ENCODE measurements at places on chromosomes 3 and 15.

DNA sequence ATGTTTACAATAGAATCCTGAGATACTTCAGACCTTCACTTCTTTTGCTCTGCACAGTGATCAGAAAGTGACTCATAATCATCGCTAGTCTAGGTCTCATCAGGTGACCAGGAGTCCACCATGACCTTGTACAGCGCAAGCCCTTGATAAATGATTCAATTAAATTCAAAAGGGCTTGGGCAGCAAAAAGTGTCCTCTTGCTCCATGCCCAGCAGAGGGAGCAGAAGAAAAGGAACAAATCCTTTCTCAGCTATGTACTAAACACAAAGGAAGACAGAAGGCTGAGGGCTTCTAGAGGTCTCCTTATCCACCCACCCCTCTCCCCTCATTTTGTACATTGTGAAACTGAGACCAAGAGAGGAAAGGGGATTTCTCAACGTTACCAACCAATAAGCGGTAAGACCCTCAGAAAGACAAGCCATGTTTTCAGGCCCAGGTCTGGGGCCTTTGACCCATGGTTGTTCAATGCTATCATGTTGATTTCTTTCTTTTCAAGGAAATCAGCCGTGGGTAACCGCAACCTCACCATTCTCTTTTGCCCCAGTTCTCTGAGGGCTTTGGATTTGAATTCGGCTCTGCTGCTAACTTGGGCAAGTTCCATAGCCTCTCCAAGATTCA is 74.8 kb downstream of the AQP9 start:
- no peak for DNase-seq

GRCh38 chr3:72957297-72957696 is 39.3 kb upstream of the PPP4R2 start:
- DNase-seq: no peak

DNA sequence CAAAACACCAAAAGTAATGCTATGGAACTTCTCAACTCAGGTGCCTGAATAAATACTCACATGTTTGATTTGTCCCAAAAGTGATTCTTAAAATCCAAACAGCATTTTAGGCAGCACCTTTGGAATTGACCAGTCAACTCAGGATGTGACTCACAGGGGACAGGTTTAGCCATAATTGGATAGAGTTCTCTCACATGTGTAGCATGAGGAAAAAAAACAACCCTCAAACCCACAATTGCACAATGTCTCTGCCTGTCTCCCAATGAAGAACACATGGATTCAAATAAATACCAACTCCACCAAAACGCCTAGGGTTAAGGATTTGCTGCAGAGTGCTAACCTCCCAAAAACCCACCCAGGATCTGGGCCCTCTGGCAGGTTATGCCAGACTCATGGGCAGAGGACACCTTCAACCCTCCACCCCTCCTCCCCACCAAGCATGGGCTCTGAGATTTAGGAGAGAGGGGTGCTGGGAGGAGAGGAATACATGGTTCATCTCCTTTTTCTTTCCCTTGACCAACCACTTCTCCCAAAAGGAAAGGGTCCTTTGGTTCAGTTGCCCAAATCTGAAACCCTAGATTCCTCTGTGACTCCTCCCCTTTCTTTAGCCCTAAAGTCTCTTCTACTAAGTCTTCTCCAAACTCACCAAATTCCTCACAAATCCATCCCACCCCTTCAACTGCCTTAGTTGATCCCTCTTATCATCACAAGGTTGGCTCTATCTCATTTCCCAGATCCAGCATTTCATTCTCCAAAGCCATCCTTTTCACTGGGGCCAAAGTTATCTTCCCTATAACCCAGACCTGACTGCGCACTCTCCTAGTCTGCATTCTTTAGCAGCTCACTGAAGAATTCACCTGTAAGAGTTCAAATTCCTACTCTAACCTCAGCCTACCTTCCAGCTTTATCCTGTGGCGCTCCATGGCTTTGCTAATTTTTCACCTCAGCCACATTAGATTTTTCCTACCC is 7.7 kb downstream of the RYK start:
- no peak for DNase-seq

GRCh38 chr3:127172211-127172610 is 20.7 kb upstream of the PRR23E start:
- DNase-seq: no peak

- DNase-seq: no peak
Observed at GRCh38 chr3:53258600-53259426, 3.0 kb upstream of the TKT start.

GRCh38 chr15:32910839-32911238 is 193.0 kb downstream of the GREM1 start:
- no peak for DNase-seq

- DNase-seq: no peak
Observed at GRCh38 chr3:175940243-175940642, 1081.1 kb downstream of the NAALADL2 start.

- no peak for DNase-seq
Observed at GRCh38 chr3:186079925-186080324, 29.0 kb downstream of the ETV5 start.

DNA sequence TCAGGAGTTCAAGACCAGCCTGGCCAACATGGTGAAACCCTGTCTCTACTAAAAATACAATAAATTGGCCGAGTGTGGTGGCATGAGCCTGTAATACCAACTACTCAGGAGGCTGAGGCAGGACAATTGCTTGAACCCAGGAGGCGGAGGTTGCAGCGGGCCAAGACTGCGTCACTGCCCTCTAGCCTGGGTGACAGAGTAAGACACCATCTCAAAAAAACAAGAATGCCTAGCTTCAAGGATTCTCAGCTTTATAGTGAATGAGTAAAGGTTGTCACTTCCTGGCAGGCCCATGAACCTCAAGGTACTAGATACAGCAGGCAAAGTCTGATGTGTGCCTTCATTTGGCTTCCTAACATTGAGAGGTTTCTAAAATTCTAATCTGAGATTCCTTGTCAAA is 14.4 kb downstream of the THOC7 start:
- no peak for DNase-seq

GRCh38 chr3:99128235-99128634 is 226.7 kb upstream of the DCBLD2 start:
- no peak for DNase-seq

- no peak for DNase-seq
Observed at GRCh38 chr3:154247806-154248415, 76.4 kb downstream of the DHX36 start.

- DNase-seq: no peak
Observed at GRCh38 chr3:196793246-196793645, 53.6 kb downstream of the PAK2 start.

DNA sequence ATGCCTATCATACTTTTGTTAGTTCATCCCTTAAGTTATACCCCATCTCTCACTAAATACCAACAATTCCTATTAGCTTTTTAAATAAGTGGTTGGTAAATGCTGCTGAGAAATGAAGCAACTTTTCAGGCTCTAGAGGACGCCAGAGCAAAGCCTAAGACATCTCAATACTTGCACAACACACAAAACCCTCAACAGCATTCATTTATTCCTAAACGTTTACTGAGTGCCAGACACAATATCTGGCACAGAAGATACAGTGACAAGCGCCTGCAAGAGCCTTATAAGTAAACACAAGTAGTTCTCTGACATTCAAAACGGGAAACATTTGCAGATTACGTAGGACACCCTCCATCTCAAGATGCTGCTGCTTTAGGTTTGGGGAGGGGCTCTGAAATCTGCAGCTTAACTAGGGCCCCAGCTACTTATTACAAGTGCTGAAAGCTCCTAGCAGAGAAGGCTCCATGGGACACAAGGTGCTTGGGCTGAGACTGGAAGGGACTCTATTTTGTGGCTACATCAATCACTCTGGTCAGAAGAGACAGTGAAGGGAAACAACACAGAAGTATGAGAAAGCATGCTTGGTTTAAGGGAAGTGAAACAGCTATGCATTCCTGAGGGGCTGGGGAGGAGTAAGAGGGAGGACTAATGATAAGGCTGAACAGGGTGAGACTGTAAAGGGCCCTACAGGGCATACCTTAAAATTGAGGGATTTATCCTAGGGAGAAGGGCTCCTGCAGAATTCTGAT is 311.3 kb downstream of the PLCL2 start:
- DNase-seq: no peak

- DNase-seq: no peak
Observed at GRCh38 chr3:183435661-183436060, 7.2 kb upstream of the MCF2L2 start.

GRCh38 chr3:111156517-111156916 is 84.9 kb downstream of the NECTIN3 start:
- DNase-seq: no peak

DNA sequence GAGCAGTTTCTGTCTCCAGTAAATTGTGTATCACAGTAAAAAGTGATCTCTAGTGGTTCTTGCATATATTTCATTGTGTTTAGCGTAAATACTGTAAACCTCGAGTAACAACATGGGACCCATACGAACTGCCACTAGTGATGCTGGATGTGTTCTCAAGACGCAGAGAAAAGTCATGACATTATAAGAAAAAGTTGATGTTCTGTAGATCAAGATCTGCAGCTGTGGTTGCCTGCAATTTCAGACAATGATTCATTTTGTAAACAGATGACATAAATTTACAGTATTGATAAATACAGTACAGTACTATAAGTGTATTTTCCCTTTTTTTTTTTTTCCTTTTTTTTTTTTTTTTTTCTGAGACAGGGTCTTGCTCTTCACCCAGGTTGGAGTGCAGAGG is 100.1 kb downstream of the DPH6 start:
- no peak for DNase-seq

GRCh38 chr3:73401059-73401458 is 223.7 kb downstream of the PDZRN3 start:
- no peak for DNase-seq

DNA sequence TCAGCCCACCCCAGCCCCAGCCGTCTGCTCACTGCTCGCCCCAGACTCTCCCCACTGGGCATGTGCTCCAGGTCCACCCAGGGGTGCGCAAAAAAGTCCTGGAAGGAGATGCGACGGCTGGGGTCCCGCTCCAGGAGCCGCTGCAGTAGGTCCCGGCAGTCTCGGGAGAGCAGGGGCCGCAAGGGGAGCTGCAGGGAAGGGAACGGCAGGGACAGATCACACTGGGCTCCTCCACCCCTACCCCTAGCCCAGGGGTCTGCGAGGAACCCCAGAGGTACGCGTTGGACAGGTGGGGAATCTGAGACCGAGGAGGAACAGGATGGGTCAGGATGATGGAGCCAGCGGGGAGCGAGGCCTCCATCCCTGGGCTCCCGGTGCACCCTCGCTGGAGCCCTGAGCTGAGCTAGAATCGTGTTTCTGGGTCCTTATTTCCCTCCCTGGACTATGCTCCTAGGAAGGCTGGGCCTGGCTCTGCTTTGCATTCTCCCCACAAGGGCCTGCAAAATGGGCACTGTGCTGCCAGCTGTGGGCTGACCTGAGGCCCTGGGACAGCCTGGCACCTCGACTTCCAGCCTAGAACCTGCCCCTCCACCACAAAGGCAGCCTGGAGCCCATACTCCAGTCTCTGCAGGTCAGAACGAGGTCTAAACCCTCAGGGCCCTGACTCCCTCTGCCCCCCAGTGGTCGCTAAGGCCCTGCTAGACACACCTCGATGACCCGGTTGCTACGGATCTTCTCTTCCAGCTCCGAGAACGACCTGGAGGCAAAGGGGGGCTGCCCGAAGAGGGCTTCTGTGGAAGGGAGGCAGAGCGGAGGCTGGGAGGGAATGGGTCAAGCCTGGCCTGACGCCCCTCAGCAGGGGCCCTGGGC is 3.2 kb downstream of the ULK3 start:
- no peak for DNase-seq

DNA sequence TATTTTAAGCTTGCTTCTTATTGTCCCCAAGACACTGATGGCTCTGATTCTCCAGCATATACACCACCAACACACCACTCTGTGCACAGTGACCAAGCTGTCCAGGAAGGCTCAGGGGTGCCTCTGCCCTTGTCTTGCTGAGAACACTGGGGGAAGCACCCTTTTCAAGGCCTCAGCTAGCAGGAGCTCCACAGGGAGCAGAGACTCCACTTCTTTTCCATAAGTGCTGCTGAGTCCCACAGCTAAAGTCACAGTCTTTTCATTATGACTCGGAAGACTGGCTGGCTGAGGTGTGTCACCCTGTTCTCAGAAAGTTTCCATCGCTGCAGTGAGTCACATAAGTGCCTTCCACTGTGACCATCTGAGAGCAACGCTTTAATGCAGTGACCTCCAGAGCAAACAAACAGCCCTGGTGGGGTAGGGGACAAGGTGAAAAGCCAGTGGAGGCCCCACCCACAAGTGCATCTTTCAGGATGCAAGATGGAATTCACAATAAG is 226.9 kb upstream of the CHRNA7 start:
- no peak for DNase-seq

DNA sequence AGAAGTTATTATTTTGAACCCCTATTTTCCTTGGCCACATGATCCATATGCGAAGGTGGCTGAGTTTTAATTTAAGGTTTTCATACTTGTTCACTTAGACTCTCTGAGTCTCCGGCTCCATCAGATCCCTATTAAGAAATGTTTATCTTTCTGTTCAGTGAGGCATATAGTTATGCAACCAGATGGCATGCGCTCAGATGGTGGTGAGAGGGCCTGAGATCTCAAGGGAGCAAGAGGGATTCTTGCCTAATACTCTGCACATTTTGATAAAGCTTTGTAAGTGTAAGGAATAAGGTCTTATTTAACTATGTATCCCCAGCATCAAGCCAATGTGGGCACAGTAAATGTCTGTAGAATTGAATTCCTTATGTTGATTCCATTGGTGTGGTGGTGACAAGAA is 78.9 kb upstream of the DPH6 start:
- no peak for DNase-seq

DNA sequence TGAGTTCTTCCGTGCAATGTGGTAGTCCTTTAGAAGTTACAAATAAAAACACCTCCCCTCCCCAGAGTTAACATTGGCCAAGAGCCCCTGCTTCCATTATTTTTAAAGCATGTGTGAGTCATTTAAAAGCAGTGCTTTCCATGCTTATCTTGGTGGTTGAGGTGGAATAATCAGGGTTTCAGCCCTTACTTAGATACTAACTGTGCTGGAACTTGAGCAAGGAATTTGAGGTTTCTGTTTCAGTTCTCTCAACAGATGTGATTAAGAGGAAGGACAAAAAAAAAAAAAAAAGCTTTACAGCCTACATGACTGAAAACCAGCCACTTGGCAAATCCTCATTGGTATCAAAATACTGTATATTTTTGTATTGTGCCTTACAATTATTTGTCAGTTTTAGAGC is 64.5 kb downstream of the CGNL1 start:
- DNase-seq: no peak

- DNase-seq: no peak
Observed at GRCh38 chr3:189577050-189577951, 53.9 kb upstream of the TP63 start.

GRCh38 chr3:158792709-158793108 is 9.1 kb upstream of the MFSD1 start:
- DNase-seq: no peak

DNA sequence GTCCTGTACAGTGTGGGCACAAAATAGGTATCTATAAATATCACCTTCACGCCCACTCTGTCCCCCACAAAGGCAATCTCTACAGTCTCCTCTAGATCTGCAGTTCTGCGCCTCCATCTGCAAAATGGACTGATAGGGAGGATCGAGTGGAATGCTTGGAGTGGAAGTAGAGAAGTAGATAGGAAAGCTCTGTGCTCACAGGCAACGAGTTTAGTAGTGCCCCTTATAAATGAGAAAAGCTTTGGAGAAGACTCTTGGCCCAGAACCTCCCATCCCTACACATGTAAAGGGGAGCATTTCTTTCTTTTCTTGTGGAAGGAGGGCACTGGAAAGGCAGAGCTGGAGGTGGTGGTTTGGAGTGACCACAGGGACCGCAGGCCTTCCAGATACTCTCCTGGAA is 88.5 kb downstream of the ZNF621 start:
- DNase-seq: no peak
